NCI-H1930 (cell line): ENCODE measurements at places on chromosomes 5 and 9.

- DNase-seq: no peak
Measured at GRCh38 chr5:97044052-97044451, 98.4 kb downstream of the LIX1 start.

GRCh38 chr9:113957351-113957750 lies 81.2 kb downstream of the ZNF618 start:
- DNase-seq: no peak

- no peak for DNase-seq
Measured at GRCh38 chr5:75869891-75870290, 152.7 kb upstream of the POC5 start.

GRCh38 chr9:126618585-126619360 lies 5.0 kb downstream of the LMX1B start:
- no peak for DNase-seq

DNA sequence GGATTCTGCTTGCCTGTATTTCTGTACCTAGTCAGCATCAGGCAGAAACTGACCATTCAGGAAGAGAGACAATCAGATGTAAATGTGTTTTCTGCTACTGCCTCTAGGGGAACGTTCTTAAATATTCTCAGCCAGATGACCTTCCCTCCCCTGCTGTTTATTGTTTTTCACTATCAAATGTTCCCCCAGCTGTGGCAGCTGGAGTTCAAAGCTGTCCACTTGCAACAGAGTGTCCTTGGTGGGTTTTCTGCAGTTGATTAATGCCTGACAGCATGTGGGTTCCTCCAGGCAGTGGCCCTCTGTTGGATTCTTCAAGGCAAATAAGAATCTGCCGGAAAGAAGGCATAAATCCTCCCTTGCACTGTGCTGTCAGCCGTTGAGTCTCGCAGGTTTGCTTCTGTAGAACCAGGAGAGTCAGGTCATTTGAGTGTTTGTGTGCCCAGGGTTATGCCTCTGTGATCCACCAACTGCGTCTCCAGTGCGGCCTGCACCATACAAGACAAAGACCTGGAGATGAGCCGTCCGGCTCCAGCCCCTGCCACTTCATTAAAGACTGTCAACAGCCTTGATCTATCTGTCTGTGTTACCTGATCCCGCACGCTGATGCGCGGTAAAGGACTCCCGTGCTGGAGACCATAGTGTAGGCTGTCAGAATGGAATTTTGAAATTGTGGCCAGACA lies 203.4 kb downstream of the GADD45G start:
- DNase-seq: no peak

- DNase-seq: no peak
Measured at GRCh38 chr9:115162946-115163345, 45.0 kb upstream of the TNC start.

GRCh38 chr5:57012511-57012910 lies 60.6 kb upstream of the MIER3 start:
- no peak for DNase-seq

- DNase-seq: no peak
Measured at GRCh38 chr9:126464694-126465441, 138.2 kb downstream of the MVB12B start.

DNA sequence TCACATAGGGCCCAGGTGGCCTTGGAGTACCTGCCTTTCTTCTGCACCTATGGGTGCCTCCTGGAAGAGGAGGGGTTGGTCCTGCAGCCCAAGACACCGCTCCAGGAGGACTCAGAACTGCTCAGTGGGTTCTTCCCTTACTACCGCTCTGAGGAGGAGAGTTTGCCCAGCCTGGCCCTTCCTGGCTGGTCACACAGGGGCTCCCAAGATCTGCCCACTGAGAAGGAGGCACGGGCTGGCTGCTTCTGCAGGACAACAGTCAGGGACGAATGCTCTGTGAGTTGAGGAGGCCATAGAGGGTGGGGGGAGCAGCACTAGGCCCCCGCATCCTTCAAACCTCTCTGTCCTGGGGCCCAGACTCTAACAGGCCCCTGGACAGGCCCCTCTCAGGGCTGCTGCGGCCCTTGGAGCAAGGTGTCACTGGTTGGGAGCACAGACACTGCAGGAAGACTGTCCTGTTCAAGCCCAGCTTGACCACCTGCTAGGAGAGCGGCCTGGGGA lies 9.9 kb upstream of the SLC25A48 start:
- no peak for DNase-seq

GRCh38 chr5:139246394-139246793 lies 47.1 kb upstream of the MATR3 start:
- no peak for DNase-seq

GRCh38 chr9:130478736-130479575 lies 34.2 kb downstream of the ASS1 start:
- DNase-seq: no peak

GRCh38 chr5:131198625-131199024 lies 27.9 kb downstream of the LYRM7 start:
- no peak for DNase-seq

DNA sequence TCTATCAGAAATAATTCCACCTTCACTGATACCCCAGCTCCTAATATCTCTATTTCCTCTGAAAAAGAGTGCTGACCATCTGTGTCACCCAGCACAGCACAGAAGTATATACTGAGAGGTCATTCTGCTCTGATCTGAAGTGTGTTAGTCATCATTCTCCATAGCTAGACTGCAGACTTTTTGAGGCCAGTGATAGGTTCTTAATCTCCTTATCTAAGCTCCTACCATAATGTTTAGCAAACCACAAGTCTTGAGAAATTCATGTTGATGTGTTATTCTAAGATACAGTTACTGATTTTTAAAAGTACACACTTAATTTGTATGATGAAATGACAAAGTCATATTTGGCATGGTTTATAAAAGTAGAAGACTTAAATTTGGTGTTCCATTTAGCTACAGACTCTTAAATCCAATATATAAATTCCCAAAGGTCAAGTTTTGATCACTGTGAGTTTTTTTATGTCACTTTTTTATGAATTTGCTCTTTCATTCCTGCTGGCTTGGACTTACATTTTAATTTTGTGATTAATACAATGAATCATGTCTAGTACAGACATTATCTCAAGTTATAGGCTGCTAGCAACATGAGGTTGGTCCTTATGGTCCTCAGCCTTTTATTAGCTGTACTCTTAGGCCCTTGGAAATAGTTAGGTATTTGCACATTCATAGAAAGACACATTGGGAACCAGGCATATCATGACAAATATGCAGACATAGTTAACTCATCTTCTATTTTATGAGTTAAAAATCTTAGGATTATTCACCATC lies 380.8 kb downstream of the EBF1 start:
- no peak for DNase-seq

GRCh38 chr5:154087260-154087659 lies 48.5 kb downstream of the MFAP3 start:
- DNase-seq: no peak

DNA sequence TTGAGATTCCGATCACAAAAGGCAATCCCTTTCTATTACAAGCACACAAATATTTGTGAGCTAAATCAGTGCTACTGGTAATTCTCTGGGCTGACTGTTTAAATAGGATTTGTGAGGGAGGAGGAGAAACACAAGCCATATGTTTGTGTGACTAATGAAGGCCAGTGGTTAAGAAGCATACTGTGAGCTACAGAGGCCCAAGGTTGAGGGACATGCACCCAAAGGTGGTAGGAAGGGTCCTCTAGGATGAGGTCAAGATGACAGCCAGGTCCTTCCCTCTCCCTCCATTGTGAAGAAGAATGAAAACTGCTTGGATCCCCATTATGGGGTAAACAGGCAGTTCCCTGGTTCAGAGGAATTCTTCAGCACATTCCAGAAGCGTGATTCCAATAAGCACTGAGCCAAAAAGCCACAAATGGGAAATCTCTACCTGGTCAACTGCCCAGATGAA lies 83.9 kb downstream of the SPOCK1 start:
- no peak for DNase-seq

DNA sequence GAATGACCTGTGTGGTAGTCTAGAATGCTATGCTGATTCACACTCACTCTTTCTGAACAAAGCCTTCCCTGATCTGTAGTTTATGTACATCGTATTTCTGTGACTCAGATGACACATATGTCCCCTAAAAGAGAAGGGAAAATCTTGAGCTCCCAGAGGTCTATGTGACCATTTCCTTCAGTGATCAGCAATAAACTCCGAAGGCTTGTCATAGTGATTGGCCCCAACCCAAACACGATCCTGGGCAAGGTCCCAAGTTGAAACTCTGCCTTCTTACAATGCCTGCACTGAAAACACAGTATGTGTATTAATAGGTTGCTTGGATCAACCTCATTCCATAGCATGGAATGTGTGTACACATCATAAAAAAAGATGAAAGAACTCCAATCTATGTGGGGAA lies 685.8 kb downstream of the MAT2B start:
- no peak for DNase-seq

GRCh38 chr9:7579351-7579750 lies 220.2 kb downstream of the DMAC1 start:
- no peak for DNase-seq

GRCh38 chr9:16412740-16413139 lies 457.7 kb downstream of the BNC2 start:
- no peak for DNase-seq

GRCh38 chr9:129637102-129637501 lies 4.8 kb downstream of the ASB6 start:
- DNase-seq: no peak
